ENCODE measurements at places on chromosomes 7 and 10. TPM values are rescaled to one million over a fixed set of nuclear protein-coding genes. Genes with fewer than 3 reads are reported as not detected.

C10orf53 gene
- under 0.01 TPM for total RNA-seq

RPP38 gene
- 15.0 TPM for total RNA-seq

NKX1-2 gene
- not detected for total RNA-seq

C10orf62 gene
- total RNA-seq, result 0.11 TPM

CYP2C8 gene
- not detected for total RNA-seq

URGCP gene
- 38.2 TPM for total RNA-seq

OPN4 gene
- not detected for total RNA-seq

GSTO2 gene
- total RNA-seq, result 1.7 TPM

MYO3A gene
- total RNA-seq, result not detected

MLXIPL gene
- total RNA-seq, result not detected
